Non-pigmented ciliary epithelial cell (primary cell): ENCODE measurements at places on chromosomes 7 and 10.
A peak's percentile ranks its signal among the peaks of the same experiment; 100 is the strongest.

GRCh38 chr7:46478046-46478445, 557.0 kb upstream of the IGFBP3 start:
- no peak for DNase-seq

GRCh38 chr7:22372863-22373262, 15.9 kb upstream of the RAPGEF5 start:
- DNase-seq, result no peak

DNA sequence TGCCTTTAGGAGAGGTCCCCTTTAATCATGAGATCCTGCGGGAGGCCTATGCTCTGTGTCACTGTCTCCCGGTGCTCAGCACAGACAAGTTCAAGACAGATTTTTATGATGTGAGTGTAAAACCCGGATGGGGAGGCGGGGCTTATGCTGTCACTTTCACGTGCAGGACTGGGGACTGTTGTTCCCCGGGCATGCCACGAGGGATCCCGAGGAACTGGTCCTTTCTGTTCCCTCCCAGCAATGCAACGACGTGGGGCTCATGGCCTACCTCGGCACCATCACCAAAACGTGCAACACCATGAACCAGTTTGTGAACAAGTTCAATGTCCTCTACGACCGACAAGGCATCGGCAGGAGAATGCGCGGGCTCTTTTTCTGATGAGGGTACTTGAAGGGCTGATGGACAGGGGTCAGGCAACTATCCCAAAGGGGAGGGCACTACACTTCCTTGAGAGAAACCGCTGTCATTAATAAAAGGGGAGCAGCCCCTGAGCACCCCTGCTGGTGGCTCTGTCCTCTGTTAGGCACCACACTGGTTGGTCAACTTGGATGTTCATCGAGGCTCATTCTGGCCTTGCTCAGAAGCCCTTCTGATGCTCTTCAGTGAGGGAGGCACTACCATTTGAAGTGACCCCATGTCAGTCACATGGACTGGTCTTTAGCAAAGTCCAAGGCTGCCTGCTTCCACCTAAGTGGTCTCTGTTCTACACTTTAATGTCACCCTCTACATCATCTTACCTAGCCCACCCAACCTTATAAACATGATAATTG, 2.8 kb downstream of the COPS6 start:
- DNase-seq, result no peak

DNA sequence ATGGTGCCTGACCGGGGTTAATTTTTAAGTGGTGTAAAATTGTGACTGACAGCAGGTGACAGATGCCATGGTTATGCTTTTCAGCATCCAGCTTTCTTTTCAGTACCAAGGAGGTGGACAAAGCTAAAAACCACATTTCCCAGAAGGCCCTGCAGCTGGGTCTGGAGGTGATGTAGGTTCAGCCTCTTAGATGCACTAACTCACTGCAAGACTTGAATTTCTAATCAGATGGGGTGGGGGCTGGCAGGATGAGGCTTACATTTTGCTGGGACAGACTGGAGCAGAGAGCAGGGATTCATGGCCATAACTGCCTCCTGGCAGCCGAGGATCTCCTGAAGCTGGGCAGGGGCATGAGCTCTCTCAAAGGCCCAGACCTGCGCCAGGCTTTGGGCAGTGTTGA, 52.4 kb downstream of the PDIA4 start:
- no peak for DNase-seq

DNA sequence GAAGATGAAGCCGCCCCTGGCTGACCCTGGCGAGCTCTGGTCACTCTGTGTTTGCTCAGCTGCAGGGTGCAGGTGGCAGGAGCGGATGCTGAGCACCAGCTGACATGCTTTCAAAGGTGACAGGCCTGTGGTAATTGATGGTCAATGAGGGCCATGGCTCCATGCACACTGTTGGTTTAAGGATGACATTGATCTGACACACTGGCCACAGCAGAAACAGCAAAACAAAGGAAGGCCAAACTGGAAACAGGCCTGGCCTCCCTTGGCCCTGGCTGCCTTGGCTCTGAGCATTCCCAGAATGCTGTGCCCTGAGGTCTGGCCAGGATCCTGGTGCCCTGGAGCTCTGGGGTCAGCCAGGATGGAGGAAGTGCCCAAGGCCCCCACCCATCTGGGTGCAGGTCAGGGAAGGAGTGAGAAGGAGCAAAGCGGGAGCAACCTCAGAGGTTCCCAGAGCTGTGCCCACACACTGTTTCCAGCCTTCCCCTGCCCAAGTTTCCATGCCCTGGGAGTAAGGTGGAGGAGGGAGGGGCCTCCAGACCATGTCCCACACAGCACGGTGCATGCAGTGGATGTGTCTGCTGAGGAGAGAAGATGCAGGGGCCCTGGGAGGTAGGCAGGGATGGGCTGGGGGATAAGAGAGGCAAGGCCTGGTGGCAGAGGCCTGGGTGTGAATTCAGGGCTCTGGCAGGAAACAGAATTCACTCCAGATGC, 302.2 kb downstream of the RPS24 start:
- no peak for DNase-seq

DNA sequence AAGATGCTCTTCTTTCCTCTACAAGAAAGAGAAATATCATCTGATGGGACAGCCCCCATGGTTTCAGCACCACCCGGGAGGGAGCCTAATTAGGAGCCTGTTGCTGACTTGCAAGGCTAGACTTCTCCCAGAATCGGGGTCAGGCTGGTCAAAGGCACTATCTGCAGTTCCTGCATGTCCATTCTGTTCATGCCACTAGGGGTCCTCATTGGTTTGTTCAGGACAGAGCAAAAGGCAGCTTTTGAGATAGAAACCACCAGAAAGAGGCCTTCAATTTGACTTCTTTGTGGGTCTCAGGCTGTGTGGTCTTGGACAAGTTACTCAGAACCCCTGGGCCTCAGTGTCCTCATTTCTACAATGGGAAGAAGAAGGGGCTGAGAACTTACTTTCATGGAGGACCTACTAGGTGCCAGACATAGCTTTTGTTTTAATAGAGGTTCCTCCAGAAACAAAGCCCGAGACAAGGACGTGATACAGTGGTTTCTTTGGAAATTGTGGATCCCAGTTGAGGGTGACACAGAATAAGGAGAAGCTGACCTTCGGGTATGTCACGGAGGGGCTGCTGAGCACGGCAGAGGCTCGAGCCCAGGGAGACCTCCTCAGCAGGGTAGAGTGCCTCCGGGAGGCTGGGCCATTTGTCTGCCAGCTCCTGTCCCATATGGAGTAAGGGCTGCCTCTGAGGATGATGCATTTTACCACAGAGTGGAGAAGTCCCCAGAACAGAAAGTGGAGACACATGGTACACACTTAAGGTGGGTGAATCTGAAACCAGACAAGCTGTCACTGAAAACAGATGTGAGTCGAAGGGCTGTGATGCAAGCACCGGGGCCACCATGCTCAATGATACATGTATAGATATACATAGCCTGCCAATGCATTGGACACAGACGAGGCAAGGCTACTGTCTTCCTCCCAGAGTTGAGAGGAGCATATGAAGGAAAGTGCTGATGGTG, 33.1 kb upstream of the NEUROD6 start:
- DNase-seq, result peak; percentile 10

- DNase-seq, result no peak
Measured at GRCh38 chr10:20879136-20879535, 18.0 kb downstream of the NEBL start.

DNA sequence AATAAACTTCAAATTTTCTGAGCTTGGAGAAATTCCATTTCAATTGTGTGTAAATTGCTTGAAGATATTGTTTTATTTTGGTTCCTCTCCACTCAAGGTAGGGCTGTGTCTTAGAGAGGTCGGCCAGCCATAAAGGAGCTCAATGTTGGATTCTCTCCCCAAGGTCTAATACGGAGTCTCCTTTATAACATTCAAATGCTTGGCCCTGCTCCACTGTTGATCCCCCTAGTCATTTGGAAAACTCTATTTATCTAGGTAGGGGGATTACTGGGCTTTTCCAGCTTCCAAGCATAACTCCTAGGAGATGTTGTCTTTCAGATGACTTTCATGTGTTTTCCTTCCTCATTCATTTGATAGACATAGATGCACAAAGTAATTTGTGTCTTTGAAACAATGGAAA, 170.9 kb downstream of the LRMDA start:
- DNase-seq, result no peak

- no peak for DNase-seq
Measured at GRCh38 chr7:131109759-131110296, 217.8 kb upstream of the MKLN1 start.

- DNase-seq, result no peak
Measured at GRCh38 chr10:11699550-11700097, 42.6 kb upstream of the ECHDC3 start.

DNA sequence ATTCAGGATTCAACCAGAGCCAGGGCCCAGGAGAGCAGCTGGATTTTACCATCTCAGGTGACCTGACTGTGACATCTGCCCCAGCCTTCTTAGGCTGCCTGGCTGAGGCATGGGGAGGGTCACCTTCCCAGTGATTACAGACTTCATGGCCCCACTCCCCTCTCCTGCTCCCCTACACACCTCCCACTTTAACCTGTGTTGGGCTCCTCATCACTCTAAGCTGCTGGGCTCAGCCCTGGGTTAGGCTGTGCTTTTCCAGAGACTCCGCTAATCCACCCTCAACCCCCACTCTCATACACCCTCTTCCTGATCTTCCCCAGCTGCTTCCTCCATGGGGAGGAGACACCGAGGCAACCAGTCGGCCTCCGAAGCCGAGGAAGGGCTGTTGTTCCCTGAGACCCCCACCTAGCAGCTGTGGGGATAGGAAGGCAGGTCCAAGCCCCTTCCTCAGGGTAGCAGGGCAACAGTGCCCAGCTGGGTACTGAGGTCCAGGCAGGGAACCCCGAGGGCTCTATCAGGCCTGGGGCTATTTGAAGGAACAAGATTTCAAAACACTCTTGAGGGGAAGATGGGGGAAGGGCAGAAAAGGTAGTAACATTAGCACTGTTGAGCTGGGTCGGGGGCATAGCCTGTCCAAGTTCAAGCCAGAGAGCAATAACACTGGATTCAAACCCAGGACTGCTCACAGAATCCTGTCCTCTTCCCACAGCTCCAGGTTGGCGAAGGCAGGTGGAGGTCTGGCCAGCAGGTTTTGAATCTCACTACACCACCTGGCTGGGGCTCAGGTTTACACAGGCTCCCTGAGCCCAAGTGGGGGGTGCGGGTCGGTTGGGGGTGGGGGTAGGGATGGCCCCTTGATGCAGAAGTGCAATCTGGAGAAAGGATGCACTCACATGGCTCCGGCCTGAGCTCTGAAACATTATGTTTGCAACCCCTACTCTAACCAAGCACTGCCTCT, 1.8 kb downstream of the IMPDH1 start:
- no peak for DNase-seq

DNA sequence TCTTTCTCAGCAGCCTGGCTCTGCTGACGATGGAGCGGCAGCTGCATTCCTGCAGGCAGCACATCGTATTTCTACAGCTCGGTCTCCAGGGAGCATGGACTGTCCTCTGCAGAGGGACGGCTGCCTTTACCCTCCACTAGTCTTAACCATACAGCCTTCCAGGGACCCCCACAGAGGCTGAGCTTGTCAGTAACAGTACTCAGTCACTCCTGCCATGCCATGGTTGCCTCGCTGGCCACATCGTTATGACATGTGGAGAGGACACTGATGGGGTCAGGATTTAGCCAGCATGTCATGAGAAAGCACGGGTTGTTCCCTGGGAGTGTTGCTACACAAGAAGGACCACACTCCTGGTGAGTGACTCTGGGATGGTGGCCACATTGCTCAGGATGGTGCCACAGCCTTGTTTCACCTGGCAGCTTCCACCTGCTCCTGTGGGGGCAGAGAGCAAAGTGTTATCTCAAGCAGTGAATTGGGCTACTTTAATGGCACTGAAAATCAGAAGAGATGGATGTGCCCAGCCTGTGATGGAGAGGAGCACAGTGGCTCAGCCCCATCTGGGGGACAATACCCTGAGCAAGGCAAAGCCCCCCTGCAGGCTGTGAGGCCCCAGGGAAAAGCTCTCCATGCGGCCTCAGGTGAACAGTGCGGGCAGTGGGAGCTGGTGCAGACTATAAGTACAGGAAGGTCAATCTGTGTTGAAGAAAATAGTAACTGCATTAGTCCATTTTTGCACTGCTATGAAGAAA, 443.9 kb downstream of the TCERG1L start:
- DNase-seq, result no peak

GRCh38 chr10:86878983-86879713, 78.3 kb downstream of the MMRN2 start:
- no peak for DNase-seq

DNA sequence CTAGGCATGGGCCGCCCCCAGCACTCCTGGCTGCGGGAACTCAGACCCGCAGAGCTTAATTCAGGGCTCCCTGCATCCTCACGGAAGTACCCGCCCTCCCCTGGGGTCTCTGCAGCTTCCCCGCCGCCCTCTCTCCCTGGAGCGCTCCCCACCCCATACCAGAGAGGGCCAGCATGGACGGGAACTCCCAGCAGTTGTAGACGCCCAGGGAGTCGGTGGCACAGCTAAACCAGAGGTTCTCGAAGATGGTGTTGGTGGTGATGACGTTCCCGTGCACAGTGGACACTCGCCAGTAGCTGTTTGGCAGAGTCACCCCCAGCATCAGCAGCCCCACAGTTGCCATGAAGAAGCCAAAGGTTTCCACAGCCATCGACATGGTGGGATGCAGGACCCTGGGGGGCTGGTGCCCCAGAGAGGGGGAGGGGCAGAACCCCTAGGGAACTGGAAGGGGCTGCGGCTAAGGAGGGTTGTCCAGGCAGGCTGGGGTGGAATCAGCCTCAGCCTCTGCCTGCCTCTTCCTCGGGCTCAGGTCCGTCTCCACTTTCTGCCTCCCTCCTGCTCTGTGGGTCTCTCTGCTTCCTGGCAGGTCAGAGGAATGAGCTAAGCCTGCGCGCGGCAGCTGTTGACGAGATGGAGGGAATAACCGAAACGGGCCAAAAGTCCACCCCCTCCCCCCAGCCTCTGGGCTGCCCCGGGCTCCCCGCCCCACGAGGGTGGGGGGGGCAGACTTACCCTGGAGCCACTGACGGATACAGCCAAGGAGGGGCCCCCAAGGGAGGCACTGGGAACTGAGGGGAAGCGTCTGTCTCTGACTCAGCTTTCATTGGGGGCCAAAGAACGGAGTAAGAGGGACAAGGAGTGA, at the start of gene CLDN15:
TSS of gene CLDN15 (minus strand) at position 597 of the 862 bp plus-strand sequence. CDS start at position 376, 221 bp downstream.
- DNase-seq, result no peak

- DNase-seq, result no peak
Measured at GRCh38 chr7:4240042-4240441, 442.1 kb upstream of the FOXK1 start.

DNA sequence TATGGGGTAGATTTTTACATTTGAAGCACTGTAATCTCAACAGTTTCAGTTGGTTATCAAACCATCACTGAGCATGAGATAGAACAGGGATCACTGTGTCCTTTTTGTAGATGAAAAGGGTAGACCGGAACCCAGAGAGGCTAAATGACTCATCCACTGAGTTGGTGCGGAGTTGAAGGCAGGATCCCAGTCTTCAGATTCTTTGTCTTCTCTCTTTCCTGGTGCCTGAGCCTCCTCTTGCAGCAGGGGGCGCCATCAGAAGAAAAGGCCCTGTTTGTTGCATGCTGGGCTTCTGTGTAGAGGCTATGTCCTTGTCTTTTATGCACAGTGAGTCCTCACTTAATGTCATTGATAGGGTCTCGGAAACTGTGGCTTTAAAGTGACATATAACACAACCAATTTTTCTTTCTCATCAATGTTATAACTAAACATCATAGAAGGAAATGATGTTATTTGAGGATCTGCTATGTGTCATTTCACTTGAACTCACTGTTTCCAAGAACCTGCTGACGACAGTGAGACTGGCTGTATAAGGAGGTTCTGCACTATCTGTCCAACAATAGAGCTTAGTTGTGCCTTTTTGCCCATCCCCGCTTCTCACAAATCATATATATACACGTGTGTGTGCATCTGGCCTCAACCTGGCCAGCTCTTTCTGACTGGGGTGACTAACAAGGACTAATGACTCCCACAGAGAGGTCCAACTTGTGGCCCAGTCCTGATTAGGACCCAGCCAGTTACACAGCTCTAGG, 14.3 kb downstream of the ZNF282 start:
- no peak for DNase-seq

- DNase-seq, result no peak
Measured at GRCh38 chr7:150927956-150928344, 50.2 kb downstream of the KCNH2 start.
